ENCODE measurements at places on chromosomes 7 and 10.

GRCh38 chr7:146655928-146656797, 539.6 kb downstream of the CNTNAP2 start:
- DNase-seq = no peak

DNA sequence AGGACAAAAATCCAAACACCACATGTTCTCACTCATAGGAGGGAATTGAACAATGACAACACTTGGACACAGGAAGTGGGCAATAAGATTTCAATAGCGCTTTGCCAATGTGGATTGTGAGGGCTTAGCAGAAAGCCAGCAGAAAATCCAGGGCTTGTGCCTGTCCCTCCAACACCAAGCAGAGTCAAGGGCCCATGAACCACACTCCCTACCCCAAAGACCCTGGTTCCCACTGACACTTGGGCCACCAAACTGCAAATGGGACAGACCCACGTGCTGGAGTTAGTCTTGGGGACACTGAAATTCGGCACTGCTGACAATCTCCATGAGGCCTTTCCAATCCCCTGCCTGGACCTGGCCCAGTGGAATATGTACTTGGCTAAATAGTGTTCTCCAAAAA, 67.0 kb downstream of the GRID1 start:
- no peak for DNase-seq

- no peak for DNase-seq
Observed at GRCh38 chr7:29639886-29640595, 76.4 kb downstream of the PRR15 start.

- no peak for DNase-seq
Observed at GRCh38 chr10:81874875-81875466, at the start of gene NRG3. NRG3 (plus strand) TSS chr10:81875194.

GRCh38 chr7:36115448-36116321, 37.4 kb upstream of the EEPD1 start:
- DNase-seq = no peak

- no peak for DNase-seq
Observed at GRCh38 chr10:75803816-75804552, 372.6 kb downstream of the LRMDA start.

DNA sequence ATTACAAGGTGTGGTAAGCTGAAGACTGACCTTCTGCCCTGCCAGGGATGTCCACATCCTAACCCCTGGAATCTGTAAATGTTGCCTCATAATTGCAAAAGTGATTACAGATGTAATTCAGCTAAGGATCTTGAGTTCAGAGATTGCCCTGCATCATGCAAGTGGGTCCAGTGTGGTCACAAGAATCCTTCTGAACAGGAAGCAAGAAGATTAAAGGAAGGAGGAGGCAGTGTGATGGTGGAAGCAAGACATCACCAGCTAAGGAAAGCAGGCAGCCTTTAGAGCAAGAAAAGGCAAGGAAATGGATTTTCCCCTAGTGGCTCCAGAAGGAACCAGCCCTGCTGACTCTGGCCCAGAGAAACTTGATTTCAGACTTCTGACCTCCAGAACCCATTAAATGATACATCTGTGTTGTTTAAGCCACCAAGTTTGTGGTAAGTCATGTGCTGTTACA, 78.1 kb downstream of the USP6NL start:
- no peak for DNase-seq

- no peak for DNase-seq
Observed at GRCh38 chr10:110601581-110601980, 34.1 kb downstream of the SMC3 start.

DNA sequence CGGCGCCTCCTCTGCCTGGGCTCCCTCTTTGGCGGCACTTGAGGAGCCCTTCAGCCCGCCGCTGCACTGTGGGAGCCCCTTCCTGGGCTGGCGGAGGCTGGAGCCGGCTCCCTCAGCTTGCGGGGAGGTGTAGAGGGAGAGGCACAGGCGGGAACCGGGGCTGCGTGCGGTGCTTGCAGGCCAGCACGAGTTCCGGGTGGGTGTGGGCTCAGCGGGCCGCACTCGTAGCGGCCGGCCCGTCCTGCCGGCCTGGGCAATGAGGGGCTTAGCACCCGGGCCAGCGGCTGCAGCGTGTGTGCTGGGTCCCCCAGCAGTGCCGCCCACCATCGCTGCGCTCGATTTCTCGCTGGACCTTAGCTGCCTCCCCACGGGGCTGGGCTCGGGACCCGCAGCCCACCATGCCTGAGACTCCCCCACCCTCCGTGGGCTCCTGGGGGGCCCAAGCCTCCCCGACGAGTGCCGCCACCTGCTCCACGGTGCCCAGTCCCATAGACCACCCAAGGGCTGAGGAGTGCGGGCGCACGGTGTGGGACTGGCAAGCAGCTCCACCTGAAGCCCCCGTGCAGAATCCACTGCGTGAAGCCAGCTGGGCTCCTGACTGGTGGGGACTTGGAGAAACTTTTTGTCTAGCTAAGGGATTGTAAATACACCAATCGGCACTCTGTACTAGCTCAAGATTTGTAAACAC, 73.8 kb upstream of the KMT2E start:
- no peak for DNase-seq

DNA sequence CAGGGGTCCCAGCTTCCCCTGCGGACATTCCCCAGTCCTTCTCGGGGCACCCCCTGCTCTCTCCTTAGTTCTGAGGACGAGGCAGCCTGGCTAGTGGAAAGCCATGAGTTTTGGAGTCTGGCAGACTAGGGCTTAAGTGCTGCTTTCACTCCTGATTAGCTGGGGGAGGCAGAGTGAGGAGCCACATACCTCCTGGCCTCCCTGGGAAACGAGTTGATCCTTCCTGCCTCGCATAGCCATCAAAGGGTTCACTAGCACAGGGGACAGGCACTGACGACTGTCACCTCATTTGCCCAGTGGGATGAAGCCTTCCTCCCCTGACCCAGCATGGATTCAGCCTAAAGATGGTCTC, 402.5 kb downstream of the RPS24 start:
- no peak for DNase-seq

DNA sequence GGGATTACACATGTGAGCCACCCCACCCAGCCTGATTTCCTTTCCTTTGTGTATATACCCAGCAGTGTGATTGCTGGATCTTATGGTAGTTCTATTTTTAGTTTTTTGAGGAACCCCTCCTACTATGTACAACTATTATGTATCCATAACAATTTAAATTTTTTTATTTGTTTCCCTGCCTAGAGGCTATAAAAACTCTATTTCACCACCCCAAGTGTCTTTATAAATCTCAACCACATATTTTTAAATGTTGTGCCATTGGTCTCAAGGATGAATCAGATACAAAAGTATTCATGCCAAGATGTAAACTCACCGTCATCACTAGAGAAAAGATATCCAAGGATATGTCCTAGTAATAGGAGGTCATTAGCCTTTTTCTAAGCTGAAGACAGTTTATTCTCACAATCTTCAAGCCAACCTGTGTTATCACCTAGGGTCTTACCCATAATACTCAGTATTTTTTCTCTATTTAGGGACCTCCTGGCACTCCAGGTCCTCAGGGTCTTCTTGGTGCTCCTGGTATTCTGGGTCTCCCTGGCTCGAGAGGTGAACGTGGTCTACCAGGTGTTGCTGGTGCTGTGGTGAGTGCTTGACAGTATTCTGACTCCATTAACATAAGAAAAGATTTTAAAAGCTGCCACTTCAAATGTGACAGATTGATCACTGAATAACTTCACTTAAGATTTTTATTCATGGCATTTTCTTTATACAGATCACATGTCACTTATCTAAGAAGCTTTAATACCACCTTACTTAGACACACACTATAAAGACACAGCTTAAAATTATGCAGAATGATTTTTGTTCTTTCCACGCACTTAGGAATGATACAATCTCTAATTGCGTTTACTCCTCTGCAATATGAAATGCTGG, 29.4 kb downstream of the COL1A2 start:
- DNase-seq = no peak

GRCh38 chr10:33550811-33551210, 216.3 kb upstream of the NRP1 start:
- no peak for DNase-seq

- no peak for DNase-seq
Observed at GRCh38 chr10:112191041-112191590, 7.6 kb upstream of the GPAM start.

All from effector memory CD4-positive, alpha-beta T cell (primary cell).